ENCODE measurements at places on chromosomes 11 and 22. TPM values are rescaled to one million over a fixed set of nuclear protein-coding genes. Genes with fewer than 3 reads are reported as not detected.

The GAL gene
- total RNA-seq: 0.23 TPM

- no peak for DNase-seq
Observed at GRCh38 chr22:43426816-43427215, 15.0 kb downstream of the MPPED1 start.

GRCh38 chr11:84865257-84865656, 761.9 kb downstream of the DLG2 start:
- no peak for DNase-seq

The ADAMTS8 gene
- 0.15 TPM for total RNA-seq

- no peak for DNase-seq
Observed at GRCh38 chr11:118581057-118581456, 8.8 kb downstream of the ARCN1 start.

The DDI1 gene
- not detected for total RNA-seq

The PRAME gene
- 1.2 TPM for total RNA-seq

Data from left lobe of liver (tissue), 2 donors.